KBM-7 (cell line): ENCODE measurements at places on chromosomes 2 and 18.

GRCh38 chr2:128271597-128271910 is 47.1 kb downstream of the HS6ST1 start:
- DNase-seq: no peak

- peak; percentile 53 for DNase-seq
These were observed 884.8 kb downstream of the EPHA4 start for GRCh38 chr2:220687231-220687843.

DNA sequence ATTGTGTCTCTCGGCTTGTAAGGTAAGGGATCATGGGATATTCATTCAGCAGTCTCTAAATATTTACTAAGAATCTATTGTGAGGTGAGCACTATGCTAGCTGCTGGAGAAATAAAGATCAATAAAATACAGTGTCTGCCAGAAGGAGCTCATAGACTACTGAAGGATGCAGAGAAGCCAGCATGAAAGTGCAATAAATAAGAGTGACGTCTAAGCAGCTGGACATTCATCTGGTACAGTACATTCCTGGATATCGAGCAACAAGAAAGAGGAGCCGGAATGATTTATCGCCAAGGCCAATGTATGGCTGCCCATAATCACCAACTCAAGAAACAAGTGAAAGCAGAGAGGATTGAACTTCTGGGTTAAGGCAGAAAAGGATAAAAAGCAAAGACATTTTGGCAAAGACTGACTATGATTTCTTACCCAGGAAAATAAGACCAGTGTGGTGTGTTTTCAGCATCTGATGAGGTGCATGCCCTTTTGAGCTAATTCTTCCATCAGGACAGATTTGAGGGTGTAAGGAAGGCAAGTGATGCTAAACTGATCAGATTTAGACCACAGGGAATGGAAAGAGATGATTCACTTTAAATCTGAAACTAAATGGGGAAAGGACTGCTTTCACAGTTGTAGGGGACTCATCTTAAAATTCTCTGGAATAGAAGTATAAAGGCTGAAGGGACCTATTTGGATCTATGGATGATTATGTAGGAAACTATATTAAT is 18.7 kb upstream of the LMAN1 start:
- DNase-seq: no peak

- DNase-seq: no peak
These were observed 41.5 kb upstream of the PUM2 start for GRCh38 chr2:20391951-20392699.

GRCh38 chr2:182230561-182230960 is 196.3 kb downstream of the PDE1A start:
- DNase-seq: no peak

DNA sequence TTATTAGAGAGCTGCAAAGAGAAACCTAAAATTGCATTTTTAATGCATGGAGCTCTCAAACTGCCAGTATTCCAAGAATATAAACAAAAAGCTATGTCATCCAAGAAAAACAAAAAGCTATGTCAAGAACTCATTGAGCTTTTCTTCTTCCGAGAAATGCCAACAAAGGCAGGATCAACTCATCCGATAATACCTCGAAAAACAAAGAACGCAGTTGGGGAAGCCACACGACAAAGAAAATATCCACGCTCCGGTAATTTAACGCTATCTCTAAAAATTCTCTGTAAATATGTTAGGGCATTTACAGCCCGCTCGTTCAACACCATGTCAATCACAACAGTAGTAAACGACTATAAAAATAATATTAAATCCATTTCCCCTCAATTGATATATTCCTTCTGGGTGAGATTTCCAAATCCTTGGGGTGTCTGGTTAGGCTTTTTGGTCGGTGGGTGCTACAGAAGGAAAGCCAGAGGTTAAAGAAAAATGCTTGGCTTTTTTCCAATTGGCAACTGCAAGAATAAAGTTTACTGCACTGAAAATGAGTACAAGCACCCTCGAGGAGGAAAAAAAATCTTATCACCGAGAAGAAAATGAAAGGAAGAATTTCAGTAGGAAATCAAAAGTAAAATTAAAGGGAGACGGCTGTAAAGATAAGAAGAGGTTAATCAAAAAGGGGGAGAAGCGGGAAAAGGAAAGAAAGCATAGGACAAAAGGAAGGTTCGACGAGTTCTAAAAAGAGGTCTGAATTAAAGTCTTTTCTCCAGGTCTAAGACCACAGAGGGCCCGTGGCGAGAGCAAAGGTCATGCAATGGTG is 856 bp downstream of the TIA1 start:
- DNase-seq: no peak
